PC-9 (cell line): ENCODE measurements at places on chromosomes 16 and 17. TPM values are rescaled to one million over a fixed set of nuclear protein-coding genes. Genes with fewer than 3 reads are reported as not detected.

- H3K36me3 ChIP-seq: peaks cover 3% of the 10 kb centered on the region; the same call in 1 of the 2 replicates
- no peak overlapping the region for H3K4me3 ChIP-seq
- peaks cover 6% of the 10 kb centered on the region; the same call in 1 of the 2 replicates for H3K27me3 ChIP-seq
- no peaks in the 10 kb centered on the region for H3K4me1 ChIP-seq
These were observed 7.1 kb downstream of the MRPL28 start for GRCh38 chr16:363110-363765.

GRCh38 chr17:19686400-19687090 lies 29.8 kb downstream of the SLC47A2 start:
- H3K4me3 ChIP-seq: no peak overlapping the region
- H3K27ac ChIP-seq: no peak overlapping the region
- H3K36me3 ChIP-seq: peaks cover 10% of the 10 kb centered on the region; the same call in 1 of the 2 replicates

- H3K4me3 ChIP-seq: peak overlapping the region; percentile 97
- H3K36me3 ChIP-seq: no peaks in the 10 kb centered on the region
- no peaks in the 10 kb centered on the region for H3K27me3 ChIP-seq
- H3K27ac ChIP-seq: no peak overlapping the region
These were observed 913 bp upstream of the NOG start for GRCh38 chr17:56592487-56593085.

DNA sequence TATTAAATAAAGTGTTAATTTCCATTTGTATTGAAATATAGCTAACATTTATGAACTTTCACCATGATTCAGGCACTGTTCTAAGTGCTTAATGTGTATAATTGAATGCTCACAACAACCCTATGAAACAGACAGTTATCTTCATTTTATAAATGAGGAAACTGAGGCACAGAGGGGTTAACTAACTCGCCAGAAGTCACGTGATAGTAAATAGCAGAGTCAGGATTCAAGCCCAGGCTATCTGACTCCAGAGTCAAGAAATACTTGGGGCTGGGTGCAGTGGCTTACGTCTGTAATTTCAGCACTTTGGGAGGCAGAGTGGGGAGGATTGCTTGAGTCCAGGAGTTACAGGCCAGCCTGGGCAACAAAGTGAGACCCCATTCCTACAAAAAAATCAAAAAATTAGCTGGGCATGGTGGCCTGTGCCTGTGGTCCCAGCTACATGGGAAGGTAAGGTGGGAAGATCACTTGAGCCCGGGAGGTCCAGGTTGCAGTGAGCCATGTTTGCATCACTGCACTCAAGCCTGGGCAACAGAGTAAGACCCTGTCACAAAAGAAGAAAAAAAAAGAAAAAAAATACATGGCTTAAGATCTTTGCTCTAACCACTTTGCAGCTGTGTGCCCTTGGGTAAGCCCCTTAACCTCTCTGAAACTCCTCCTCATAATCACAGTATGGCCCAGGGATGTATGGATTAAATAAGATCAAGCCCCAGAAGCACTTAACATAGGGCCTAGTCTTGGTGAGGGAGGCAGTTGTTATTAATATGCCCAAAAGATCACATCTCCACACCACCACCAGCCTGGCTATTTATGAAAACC lies 29.0 kb downstream of the WSB1 start:
- H3K36me3 ChIP-seq: no peaks in the 10 kb centered on the region
- no peak overlapping the region for H3K27ac ChIP-seq
- DNase-seq: no peak
- H3K4me1 ChIP-seq: peaks cover 28% of the 10 kb centered on the region
- no peak overlapping the region for H3K4me3 ChIP-seq
- H3K27me3 ChIP-seq: no peaks in the 10 kb centered on the region

- H3K4me3 ChIP-seq: no peak overlapping the region
- peaks cover 15% of the 10 kb centered on the region for H3K4me1 ChIP-seq
- no peak overlapping the region for H3K27ac ChIP-seq
- H3K36me3 ChIP-seq: peaks cover 13% of the 10 kb centered on the region
These were observed 2.6 kb downstream of the GGT6 start for GRCh38 chr17:4557626-4558346.

Gene SGCA
- total RNA-seq: not detected in 2 replicates
